Lung microvascular endothelial cell (primary cell): ENCODE measurements at places on chromosomes 13 and 19. TPM values are rescaled to one million over a fixed set of nuclear protein-coding genes. Genes with fewer than 3 reads are reported as not detected.

- DNase-seq = peak; percentile 44
These were observed 8.1 kb upstream of the ERICH6B start for GRCh38 chr13:45623516-45624090.

DNA sequence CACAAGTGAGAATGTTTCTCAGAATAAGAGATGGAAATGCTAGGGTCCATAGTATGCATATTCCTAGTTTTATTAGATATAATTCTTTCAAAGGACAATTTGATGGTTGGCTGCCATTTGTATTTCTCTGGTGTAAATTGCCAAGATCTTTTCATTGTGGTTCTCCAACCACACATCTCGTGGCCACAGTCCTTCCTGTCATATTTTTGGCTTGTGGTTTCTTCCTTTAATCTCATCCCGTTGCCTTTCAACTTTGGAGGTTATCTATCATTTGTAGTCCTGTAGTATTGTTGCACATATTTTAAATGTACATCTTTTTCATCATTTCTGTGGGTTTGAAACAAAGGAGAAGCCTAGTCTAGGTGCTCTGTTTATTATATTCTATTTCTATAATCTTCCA lies 61.2 kb downstream of the WASF3 start:
- no peak for DNase-seq

GRCh38 chr19:9354651-9355050 lies 8.2 kb upstream of the ZNF177 start:
- DNase-seq = no peak

DNA sequence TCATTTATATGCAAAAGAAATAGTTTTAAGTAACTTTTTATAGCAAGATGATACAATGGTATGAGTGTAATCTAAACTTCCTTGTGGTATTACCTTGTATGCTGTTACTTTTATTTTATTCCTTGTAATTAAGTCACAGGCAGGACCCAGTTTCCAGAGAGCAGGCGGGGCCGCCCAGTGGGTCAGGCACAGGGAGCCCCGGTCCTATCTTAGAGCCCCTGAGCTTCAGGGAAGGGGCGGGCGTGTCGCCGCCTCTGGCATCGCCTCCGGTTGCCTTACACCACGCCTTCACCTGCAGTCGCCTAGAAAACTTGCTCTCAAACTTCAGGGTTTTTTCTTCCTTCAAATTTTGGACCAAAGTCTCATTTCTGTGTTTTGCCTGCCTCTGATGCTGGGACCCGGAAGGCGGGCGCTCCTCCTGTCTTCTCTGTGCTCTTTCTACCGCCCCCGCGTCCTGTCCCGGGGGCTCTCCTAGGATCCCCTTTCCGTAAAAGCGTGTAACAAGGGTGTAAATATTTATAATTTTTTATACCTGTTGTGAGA lies 10.2 kb downstream of the PLPPR3 start:
- DNase-seq = no peak

DNA sequence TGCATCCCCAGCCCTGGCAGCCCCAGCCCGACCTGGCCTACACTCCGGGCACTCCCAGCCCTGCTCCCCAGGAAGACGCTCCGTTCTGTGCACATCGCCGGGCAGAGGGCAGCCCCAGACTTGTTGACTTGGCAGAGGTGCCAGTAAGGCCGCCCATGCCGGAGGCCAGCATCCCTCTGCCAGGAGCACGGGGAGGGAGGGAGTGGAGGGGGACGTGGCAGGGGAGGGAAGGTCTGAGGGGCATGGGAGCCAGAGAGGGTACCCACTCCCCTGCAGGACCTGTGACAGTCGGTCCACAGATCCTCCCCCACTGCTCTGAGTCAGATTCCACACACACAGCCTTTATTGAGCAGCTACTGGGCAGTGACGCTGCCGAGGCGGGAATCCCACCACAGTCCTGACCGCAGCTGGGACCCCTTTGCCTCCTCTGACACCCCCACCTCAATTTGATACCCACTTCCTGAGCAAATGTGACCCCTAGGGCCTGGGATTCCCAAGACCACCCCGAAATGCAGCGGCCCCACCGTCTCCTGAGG lies 1.9 kb upstream of the NKPD1 start:
- DNase-seq = no peak

DNA sequence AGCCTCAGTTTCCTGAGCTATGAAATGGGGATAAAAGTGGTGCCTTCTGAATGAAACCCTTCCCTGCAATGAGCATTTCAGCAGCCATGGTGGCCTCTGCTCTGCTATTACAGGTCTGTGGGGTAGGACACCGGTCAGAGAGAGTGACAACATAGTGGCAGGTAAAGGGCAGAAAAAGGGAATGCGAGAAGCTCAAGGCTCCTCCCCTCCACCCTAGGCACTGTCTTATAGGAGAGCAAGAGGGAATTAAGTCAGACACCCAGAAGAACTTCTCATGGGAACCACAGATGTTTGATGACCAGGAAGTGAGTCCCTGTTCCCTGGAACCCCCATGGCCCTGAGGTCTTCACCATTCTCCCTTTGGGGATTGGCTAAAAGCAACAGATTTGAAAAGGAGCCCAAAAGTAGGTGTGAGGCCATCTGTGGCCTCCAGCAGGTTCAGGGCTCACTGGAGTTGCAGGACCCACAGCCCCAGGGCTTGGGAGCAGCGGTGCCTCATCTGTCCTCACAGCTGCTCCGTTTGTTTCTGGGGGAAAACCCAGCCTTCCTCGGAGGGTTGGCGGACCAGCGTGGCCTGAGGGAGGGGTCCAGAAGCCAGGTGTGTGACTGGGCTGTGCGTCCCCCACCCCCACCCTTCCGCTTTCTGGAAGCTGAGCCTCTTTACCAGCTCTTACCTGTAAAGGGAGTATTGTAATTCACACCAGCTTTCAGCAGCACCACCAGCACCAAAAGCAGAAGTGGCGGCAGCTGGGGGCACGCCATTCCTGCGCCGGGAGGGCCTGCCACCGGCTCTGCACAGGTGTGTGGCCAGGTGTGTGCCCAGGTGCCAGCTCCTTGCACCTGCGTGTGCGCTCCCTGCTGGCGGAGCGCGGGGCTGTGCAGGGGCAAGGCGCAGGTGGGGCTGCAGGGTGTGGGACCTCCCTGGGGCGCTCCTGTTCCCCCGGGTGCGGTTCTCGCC lies 19.4 kb downstream of the IQCN start:
- no peak for DNase-seq

DNA sequence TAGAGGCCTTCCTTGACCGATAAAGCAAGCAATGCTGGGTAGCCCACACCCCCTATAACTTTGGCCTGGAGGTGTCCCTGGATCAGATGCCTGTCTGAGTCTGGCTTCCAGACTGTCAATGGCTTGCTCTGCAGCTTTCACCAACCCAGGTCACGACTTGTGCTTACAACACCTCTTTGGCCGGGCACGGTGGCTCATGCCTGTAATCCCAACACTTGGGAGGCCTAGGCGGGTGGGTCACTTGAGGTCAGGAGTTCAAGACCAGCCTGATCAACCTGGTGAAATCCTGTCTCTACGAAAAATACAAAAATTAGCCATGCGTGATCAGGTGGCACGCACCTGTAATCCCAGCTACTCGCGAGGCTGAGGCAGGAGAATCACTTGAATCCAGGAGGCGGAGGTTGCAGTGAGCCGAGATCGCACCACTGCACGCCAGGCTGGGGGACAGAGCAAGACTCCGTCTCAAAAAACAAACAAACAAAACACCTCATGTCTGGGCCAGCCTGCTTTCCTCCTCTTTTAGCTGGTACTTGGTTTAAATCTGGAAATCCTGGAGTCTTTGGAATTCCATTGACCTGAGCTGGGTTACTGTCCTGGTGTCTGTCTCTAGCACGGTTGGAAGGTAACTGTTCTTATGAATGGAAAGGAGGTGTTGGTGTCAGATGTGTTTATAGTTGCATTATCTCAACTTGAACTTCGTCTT lies 10.3 kb upstream of the GARRE1 start:
- no peak for DNase-seq

DNA sequence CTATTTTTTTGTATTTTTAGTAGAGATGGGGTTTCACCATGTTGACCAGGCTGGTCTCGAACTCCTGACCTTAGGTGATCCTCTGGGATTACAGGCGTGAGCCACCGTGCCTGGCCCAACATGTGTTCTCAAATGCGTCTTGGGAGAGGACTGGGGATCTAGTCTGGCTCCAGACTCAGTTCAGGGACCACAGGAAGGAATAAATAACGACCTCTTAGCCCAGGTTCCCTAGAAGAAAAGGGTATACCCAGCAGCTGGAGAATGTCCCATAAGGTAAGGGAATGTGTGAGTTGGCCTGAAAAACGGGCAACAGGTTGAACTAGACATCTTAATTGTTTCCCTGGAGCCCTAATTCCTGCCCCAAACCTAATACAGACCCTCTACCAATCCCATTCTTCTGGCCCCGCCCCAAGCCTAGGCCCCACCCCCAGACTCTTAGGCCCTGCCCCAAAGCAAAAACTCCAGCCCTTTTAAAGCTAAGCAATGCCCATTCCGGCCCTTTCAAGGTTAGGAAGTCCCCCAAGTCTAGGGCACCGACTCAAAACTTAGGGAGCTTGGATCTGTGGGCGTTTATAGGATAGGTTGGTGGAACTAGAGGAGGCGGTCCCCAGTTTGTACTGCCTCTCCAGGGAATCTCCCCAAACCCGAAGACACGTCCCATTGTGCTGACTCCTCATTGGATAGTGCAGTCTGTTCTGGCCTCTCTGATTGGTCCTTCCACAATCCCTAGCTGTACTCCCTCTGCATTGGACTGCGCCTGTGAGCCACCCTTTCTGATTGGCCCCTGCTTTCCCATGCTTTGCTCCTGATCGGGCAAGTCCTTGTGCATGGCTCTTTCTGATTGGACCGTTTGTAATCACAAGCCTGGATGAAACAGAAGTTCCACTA lies 5.4 kb upstream of the LRFN1 start:
- peak; percentile 23 for DNase-seq

DNA sequence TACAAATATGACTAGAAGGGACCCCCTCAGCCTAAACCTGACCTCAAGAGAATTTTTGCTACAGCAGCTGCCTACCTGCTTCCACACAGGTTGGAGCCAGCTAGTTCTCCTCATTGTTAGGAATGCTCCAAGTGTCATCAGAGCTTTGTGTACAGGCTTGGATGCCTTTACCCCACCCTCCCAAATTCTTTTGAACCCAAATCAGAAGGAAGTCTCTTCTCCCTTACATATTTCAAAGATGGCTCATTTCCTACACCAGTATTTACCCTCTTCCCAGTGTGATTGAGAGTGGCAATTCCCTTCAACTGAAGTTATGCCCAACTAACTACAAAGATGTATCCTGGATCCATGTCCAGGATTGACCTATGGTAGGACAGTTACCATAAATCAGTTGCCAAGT lies 323.2 kb downstream of the OXGR1 start:
- no peak for DNase-seq

- no peak for DNase-seq
These were observed 754.9 kb downstream of the OLFM4 start for GRCh38 chr13:53783471-53783870.

- peak; percentile 93 for DNase-seq
These were observed 442 bp downstream of the REXO1 start for GRCh38 chr19:1847684-1848398.

The ZNF577 gene
- total RNA-seq = 1.3 and 2.6 TPM in 2 replicates

The NR2C2AP gene
- 5.2 and 8.5 TPM in 2 replicates for total RNA-seq

The GPR12 gene
- not detected in 2 replicates for total RNA-seq
